Inflammatory macrophage (primary cell): ENCODE measurements at places on chromosomes 2 and 18.

- no peak for DNase-seq
Measured at GRCh38 chr18:56224669-56225561, 413.5 kb downstream of the TXNL1 start.

GRCh38 chr2:60527762-60528161 lies 25.7 kb downstream of the BCL11A start:
- DNase-seq = peak; percentile 92

DNA sequence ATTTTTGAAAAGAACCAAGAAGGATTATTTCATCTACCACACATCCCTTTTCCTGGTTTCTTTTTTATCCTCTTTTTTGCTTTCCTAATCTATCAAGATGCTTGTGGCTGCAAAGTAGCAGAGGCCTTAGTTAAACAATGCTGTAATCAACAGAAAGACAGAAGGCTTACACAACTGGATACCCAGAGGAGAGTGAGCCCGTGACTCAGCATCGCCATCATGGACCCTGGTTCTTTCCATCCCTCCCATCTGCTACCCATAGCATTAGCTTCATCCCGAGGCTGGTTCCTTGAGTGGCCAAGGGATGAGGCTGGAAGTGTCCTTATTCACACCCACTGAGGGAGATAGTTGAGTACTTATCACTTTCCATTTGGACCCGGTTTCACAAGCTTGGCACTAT lies 7.5 kb upstream of the HAAO start:
- DNase-seq = no peak

GRCh38 chr2:105861200-105861599 lies 116.5 kb downstream of the NCK2 start:
- DNase-seq = no peak

GRCh38 chr2:3422161-3422779 lies 42.8 kb downstream of the TRAPPC12 start:
- no peak for DNase-seq

DNA sequence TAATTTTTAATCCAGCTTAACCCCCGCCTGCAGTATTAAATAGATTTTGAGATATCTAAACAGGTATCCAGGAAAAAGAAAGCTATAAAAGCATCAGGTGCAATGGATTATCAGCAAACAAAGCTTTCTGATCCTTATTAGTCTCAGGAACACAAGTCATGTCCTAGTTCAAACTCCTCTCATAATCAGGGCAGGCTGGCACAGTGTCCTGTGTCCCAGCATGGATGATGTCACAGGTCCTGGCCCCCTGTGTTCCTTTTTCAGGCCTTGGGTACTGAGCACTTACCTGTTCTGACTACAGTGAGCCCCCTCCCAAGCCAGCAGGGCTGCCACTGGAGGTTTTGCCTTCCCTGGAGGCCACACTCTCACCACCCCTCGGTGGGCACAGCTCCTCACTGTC lies 19.5 kb upstream of the MRO start:
- DNase-seq = no peak
